Cardiac septum (tissue), 1 donor: ENCODE measurements at places on chromosomes 13 and 19. TPM values are rescaled to one million over a fixed set of nuclear protein-coding genes. Genes with fewer than 3 reads are reported as not detected.

DNA sequence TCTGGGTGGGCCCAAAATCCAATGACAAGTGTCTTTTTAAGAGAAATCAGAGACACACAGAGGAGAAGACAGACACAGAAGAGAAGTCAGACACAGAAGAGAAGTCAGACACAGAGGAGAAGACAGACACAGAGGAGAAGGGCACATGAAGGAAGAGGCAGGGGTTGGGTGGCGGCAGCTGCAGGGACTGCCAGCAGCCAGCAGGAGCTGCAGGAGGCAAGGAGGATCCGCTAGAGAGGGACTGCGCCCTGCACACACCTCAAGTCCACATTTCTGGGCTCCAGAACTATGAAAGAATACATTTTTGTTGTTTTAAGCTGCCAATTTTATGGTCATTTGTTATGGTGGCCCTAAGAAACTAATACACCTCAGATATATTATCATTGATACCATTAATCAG lies 140.6 kb downstream of the ZIC5 start:
- no peak for DNase-seq

The GADD45GIP1 gene
- 23.5 TPM for total RNA-seq

DNA sequence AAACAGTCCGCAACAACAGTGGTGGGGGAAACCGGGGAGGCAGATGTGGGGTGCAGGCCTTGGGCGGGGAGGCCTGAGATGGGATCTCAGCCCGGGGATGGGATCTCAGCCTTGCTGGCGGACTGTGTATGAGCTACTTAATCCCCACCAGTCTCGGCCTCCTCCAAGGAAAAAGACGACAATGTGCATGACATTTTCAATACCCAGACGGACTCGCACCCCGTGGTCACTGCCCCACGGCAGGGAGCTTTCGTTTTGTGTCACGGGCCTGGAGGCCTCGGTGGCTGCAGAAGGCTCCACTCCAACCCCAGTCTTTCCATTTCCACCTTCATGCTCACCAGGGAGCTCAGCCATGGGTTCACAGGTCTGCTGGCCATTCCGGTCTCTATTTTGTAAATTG lies 25.5 kb downstream of the GRTP1 start:
- no peak for DNase-seq

The UGGT2 gene
- total RNA-seq: 13.9 TPM

The ZNF667 gene
- total RNA-seq: 4.5 TPM

- DNase-seq: no peak
Observed at GRCh38 chr13:20461481-20461859, 64.2 kb downstream of the CRYL1 start.

DNA sequence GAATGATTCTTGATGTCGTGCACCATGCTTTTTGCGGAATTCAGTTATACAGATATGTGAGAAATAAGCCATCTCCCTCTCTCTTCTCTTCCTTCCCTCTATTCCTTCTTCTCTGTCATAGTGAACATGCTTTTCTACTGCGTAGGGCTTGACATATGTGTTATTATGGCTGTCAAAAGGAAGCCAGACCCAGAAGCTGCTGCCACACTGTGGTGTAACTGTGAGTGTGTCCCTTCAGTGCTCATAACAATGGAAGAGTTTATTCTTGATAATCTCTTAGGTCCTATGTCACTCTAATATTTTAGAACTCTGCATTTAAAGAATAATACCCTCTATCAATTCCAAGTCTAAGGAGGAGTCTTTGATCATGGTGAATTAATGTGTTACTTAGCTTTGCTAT lies 208.9 kb upstream of the TMTC4 start:
- DNase-seq: no peak

- no peak for DNase-seq
Observed at GRCh38 chr19:11673608-11674041, 65.1 kb downstream of the ZNF823 start.

DNA sequence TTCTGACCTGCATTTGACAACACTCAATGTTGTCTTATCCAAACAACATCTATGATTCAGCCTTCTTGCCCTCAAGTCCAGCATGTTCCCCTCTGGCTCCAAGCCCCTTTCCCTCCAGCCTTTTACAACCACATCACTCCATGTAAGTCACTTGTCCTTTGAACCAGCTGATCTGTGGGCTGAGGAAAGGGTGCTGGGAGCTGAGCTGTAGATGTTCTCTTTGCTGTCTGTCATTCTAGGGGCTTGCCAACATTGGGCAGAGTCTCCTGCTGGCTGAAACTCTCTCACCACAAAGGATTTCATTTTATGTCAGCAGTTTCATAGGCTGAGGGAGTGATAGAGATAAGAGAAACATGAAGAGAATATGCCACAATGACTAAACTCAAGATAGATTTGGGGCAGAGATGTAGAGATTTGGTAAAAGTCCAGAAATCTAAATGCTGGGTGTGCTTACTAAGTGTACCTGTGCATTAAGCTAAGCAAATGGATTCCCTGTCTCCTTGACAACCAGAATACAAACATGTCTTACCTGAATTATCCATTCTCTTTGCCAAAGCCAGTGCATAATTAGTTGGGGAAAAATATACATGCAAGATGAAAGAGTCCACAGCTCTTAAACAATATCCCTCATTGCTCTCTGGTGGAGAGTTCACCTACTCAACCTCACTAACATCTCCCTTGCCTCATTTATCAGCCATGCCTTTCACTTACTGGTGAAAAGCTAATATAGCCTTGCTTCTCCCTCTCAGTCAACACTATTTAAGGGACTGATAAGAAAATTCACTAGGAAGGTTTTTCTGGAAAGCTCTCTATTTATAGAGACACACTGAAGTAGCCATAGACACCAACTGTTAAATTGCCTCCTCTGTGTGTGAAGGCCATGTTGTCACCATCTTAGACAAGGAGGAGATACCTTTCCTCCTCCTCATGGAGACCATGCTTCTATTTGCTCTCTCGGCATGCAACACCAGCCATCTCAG lies 175.5 kb upstream of the SERP2 start:
- no peak for DNase-seq

DNA sequence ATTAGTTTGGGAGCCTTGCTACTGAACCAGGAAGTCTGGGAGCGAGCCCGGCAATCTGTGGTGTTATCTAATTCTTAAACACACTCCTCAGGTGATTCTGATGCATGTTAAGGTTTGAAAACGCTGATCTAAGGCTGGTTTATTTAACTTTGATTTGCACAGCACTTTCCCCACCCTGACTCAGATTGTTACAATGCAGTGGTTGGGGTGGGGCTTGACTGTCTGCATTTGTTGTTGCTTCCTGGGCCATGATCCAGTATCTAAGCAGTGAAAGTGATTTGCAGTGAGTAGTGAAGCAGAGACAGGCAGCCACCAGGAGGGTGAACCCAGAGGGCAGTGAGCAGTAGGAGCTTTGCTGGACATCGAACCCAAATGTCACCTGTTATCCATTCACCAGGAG lies 81.6 kb upstream of the ARGLU1 start:
- no peak for DNase-seq

GRCh38 chr19:19139876-19140229 lies 1.6 kb upstream of the TMEM161A start:
- DNase-seq: no peak

The SIGLEC10 gene
- 0.30 TPM for total RNA-seq

The FBXO17 gene
- 3.3 TPM for total RNA-seq

The NLRP12 gene
- 0.57 TPM for total RNA-seq

- DNase-seq: no peak
Observed at GRCh38 chr13:36248700-36249099, 34.3 kb upstream of the SOHLH2 start.

DNA sequence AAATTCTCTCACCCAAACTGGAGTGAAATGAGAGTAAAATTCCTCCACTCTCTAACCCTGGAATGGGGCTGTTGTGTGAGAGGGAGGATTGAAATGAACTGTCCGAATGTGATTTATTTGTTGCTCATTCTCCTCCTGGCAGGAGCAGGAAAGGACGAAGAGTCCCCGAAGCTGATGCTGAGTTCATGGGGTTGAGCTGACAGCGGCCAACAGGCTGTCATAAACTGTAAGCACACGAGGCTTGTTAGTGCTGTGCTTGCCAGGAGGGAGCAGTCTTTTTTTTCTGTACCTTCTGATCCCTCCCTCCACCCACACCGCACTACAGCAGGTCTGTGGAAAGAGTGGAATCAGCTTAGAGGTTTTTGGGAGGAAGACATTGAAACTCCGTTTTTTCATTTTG lies 33.1 kb upstream of the ZNF331 start:
- no peak for DNase-seq

The PRX gene
- 3.5 TPM for total RNA-seq

The HCN2 gene
- total RNA-seq: 12.0 TPM

- no peak for DNase-seq
Observed at GRCh38 chr19:13083008-13083404, 19.7 kb downstream of the LYL1 start.

The ANGPTL4 gene
- 4.1 TPM for total RNA-seq

DNA sequence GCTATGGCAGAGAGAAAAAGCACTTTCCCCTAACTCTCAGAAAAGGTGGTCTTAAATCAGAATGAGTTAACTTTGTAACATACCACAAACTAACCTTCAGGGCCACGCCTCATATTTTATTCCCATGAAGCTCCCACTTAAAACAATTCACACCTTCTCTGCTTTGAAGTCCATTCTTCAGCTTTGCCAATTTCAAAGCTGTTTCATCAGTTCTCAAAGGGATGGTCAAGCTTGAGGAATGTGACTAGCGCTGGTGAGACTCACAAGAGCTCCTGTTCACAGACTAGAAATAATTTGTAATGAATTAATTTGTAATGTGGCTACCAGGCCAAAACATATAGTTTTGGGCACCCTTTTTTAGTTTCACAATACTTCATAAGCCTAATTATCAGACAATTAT lies 68.2 kb downstream of the STK24 start:
- DNase-seq: no peak

- DNase-seq: no peak
Observed at GRCh38 chr19:43723588-43723987, 7.7 kb downstream of the IRGC start.

DNA sequence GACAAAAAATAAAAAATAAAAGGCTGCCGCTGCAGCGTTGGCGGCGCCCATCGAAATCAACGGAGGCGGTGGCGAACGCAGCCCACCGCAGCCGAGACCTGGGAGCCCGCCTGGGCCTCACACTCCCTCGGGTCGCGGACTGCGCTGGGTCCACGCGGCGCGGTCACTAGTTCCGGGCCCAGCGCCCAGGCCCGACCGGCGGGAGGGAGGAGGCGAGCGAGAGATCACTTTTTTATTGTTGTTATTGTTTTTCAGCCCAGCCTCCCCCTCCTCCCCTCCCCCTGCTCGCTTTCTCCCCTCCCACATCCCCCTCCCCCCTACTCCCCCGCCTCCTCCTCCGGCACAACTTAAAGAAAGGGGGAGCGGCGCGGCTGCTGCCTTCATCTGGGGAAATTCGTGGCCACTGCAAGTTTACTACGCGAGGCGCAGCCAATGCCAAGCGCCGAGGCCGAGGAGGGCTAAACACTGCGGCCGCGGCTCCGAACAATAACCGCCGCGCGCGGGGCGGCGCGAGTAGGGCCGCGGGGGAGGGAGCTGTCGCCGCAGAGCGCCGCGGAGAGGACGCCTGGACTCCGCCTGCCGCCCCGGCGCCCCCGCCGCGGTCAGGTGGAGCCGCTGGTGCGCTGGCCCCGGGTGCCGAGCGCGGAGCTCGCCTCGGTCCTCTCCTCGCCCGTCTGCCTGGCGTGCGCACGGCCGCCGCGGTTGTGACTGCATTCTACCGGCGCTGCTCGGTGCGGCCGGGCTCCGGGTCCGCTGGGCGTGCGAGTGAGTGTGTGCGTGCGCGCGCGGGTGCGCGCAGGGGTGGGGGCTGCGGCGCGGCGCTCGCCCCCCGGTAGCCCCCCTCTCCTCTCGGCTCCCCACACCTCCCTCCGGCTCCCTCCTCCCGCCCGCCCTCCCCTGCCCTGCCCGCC lies 505 bp upstream of the ZIC2 start:
- DNase-seq: no peak

DNA sequence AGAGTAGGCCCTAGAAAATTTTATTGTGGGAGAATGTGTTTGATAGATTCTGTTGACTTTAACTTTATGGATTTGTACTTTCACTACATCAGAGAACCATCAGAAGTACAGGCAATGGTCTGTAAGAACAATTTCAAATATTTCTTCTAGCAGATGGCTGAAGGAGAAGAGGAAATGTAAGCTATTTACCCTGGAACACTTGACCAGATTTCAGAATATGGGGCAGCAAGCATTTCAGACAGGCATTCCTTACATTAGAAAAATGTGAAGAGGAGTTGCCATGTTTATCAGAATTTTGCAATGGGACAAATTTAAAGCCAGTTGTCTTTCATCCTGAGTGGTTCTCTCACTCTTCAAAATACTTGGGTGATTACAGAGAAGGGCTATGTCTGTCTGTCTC lies 7.5 kb downstream of the FRY start:
- no peak for DNase-seq

The STAP2 gene
- total RNA-seq: 0.83 TPM

GRCh38 chr13:75621147-75621546 lies 15.0 kb upstream of the LMO7 start:
- DNase-seq: no peak
